ENCODE measurements at places on chromosomes 4 and X.

GRCh38 chr4:36332782-36333131 is 51.3 kb downstream of the DTHD1 start:
- DNase-seq, result no peak

DNA sequence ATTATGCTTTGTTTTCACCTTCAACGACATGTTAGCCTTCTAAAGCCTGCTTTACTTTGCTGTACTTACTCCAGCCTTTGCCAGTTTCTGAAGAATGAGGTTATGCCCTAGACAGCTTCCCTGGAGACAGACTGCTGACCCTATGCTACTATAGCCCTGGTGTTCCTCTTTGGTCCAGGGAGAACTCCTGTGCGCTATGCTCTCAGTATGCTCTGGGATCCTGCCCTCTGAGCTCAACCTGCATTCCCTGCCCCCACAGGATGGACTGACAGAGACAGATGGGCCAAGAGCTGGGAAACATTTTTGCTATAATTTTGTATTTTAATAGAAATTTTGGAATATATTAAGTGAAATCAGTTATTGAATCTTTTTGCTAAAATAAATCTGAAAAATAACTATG is 425.9 kb downstream of the TMA16 start:
- DNase-seq, result no peak

- DNase-seq, result peak; percentile 93
Measured at GRCh38 chr4:123893011-123893981, 496.7 kb downstream of the SPRY1 start.

DNA sequence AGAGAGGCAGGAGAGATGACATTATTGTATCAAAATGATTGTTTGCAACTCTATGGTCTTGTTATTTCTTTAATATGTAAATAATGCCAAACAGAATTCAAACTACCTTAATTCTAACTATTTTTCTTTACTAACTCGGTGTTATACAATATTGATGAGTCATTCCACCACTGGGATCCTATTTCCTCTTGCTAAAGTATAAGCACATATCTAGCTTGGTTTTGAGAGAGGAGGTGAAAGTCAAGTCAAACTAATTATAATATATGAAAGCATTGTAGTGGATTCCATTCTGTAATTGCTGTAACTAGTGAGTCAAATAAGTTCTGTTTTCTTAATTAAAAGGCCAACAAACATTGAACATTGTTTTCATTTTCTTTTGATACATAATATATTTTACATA is 837.6 kb downstream of the PDHA2 start:
- DNase-seq, result no peak

DNA sequence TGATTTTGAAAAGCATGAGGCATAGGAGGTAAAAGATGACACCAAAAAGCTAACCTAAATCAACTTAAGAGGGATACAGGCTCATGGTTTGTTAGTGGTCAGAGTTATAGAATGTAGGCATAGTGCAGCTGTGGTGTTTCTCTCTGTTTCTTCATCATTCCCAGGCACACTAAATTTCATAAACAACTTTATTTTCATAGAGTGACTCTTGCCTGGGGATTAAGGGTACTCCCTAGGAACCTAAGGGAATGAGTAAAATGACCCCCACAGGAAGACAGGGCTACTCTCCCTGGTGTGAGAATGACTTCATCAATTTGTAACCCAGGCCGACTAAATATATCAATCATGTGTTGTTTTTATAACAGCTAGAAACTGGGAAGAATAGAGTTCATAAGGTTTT is 11.1 kb downstream of the FABP2 start:
- no peak for DNase-seq

- DNase-seq, result no peak
Measured at GRCh38 chr4:152935143-152935542, 980 bp upstream of the FHDC1 start.

DNA sequence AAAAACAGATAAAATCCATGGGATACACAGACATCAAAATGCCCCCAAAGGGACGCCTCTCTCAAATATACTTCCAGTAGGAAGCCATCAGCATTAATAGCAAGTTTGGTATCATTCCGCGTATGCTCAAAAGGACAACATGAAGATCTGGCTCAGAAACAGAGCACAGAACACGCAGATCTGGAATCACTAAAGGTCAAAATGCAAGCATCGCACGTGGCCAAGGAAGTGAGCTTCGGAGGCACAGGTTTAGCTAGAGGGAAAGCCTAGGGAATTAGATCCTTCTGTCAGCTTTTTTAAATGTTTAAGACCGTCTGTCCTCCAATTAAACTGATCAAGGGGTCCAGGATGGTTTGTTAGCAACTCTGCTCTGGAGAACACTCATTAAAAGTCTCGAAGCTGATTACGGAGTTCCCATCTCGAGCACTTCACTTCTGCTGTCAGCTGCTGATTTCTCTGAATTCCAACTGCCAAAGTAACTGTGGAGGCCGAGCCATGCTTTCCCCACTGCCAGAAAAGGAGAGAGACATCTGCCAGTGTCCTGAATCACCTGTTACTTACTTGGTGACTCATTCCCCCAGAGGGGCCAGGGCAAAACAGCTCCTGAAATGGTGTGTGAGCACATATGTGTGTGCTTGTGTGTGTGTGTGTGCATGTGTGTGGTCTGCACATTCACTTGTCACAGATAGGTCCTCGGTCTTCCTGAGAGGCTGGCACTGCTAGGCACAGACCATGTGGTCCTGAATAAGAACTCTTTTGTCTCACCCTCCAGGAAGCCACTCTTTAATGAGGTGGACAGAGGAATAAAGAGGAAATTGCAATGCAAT is 177.7 kb upstream of the PPARGC1A start:
- DNase-seq, result peak; percentile 38

GRCh38 chr4:20652226-20652885 is 47.9 kb upstream of the PACRGL start:
- DNase-seq, result no peak

DNA sequence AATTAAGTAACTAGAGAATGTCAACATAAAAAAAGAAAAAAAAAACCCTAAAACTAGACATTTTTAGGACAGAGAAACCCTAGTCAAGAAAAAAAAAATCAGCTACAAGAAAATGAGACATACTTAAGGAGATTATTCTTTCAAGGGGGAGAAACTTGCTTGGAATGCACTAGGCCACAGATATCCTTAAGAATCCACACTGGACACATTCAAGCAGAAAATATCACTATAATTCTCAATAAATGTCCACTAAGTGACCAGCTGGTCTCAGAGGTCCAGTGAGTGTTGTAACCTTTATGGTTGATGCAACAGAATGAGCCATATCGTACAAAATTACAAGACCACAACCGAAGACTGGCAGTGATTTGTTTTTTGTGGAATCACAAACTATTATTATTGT is 15.6 kb upstream of the IBSP start:
- DNase-seq, result no peak

DNA sequence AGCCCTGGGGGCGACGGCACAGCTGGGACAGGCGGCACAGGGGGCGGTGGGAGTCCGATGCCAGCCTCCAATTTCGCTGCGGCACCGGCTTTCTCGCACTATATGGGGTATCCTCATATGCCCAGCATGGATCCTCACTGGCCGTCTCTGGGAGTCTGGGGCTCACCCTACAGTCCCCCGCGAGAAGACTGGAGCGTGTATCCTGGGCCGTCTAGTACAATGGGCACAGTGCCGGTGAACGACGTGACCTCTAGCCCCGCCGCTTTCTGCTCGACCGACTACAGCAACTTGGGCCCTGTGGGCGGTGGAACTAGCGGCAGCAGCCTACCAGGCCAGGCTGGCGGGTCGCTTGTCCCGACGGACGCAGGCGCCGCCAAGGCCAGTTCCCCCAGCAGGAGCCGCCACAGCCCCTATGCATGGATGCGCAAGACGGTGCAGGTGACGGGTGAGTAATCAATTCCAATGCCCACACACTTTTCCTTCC is 500 bp downstream of the CDX4 start:
- no peak for DNase-seq

DNA sequence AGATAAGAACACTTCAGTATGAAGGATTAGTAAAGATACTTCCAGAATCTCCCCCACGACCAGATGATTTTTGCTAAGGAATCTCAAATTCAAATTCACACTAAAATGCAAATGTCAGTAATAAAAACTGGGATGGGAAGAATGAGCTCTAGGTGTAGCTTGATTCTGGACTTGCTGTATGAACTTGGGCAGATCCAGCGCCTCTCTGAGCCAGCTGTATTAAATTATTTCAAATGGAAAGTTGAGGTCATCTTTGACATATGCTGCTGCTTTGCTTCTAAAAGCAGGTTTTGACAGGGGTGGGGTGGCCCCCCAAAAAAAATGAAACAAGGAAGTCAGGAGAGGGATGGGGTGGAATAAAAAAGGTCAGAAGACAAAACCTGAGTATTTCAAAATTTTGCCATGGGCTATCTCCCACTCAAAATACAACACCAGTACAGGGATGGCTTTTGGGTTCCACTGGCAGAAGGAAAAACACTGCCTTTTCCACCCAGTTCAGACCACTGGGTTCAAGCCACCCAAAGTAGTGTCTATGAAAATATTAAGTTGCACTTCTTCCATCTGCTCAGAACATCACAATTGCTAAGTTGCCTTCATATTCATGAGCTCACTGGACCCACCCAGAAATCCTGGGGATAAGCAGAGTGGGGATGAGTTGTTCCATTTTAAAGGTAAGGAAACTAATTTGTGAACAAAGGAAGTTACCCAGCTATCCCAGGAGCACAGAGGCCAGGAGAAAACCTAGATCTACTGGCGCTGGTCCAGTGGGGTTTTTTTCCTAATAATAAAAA is 47.7 kb downstream of the ARHGEF9 start:
- peak; percentile 35 for DNase-seq

GRCh38 chr4:109994415-109994827 is 81.7 kb downstream of the EGF start:
- no peak for DNase-seq

- DNase-seq, result no peak
Measured at GRCh38 chrX:106931831-106932491, 11.8 kb downstream of the CLDN2 start.

DNA sequence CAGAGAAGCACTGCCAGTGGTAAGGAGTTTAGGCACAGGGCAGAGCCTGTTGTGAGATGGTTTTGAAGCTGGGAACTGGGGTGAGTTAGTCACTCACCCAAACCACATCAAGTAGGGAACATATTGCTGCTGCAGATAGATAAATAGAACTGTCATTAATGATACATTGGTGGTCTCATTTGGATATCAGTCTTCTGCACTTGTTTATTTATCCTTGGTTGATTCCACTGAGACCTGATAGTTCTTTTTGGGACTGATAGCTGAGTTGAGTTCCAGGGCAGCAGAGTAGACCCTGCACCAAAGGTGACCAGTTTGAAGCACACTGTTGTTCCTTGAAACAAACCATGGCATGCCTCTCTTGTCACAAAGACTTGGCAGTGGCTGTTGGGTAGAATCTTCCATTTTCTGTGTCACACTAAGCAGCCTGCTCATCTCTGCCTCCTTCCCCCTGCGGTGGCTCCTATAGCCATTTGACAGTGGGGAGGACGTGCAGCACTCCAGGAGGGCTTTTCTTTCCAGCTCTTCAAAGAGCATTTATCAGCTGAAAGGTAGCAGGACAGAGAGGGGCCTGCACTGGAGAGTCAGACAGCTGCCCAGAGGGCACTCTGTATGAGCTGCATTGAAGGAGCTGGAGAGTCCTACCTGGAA is 59.7 kb upstream of the TMEM164 start:
- DNase-seq, result no peak

DNA sequence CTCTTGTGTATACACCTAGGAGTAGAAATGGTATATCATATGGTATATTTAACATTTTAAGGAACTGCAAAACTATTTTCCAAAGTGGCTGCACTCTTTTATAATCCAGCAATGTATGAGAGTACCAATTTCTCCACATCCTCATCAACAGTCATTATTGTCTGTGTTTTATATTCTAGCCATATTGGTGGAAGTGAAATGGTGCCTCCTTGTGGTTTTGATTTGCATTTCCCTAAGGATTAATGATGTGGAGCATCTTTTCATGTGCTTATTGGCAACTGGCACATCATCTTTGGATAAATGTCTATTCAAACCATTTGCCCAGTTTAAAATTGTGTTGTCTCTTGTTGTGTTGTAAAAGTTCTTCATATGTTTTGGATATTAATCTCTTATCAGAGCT is 9.6 kb downstream of the BMP15 start:
- no peak for DNase-seq

DNA sequence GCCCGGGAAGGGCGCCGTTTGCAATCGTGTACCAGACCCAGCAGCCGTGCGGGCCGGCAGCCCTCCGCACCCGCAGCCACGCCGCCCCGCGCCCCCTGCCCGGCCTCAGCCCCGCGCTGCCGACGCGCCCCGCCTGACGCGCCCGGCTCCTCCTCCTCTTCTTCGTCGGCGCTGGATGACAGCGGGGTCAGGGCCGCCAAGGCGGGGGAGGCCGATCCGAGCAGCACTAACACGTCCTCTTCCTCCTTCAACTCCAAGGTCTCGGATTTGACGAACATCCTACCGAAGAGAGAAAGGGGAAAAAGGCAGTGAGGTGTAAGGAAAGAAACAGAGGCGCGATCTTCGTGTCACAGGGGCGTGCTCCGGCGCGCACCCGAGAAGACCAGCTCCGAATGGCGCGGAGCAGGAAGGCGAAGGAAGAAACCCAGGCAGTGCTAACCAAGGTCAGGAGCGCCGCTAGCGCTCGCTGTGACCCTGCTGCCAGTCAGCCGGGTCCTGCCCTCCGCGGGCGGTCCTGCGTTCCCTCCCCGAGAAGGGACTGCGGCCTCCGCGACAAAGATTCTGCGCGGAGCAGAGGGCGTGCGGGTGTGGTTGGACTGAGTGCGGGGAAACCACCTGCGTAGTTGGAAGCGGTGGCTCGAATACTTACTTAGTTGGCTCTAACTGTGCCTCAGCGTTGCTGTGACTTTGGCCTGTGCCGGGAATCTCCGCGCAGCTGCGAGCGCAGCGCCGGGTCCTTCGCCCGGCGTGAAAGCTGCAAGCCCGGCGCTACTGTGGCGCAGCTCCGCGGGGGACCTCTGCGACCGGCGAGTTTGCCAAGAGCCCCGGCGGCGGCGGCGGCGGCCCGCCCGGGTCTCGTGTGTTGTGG is 548 bp downstream of the NEUROG2 start:
- DNase-seq, result peak; percentile 54

- DNase-seq, result no peak
Measured at GRCh38 chrX:23656684-23657083, 10.6 kb upstream of the PRDX4 start.

- no peak for DNase-seq
Measured at GRCh38 chr4:151882072-151882803, 121.4 kb upstream of the GATB start.

GRCh38 chrX:124534536-124534935 is 188.2 kb downstream of the SH2D1A start:
- no peak for DNase-seq

DNA sequence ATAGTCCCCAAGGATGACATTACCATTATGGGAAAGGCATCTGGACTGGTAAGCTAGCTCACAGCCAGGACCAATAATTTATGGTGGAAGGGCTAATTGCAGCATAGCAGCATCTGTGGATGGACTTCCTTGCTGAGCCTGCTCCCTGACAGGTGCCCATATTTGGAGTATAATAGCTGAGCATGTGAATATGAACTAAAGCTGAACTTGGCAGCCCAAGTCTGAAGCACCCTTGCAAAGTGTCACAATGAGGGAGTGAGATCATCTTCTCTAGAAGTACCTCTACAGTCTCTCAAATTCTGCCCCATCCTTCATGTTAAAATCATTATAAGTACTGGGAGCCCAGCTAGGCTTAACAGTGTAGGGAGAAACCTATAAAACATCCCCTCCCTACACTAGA is 128.2 kb upstream of the INPP4B start:
- DNase-seq, result no peak

- no peak for DNase-seq
Measured at GRCh38 chr4:48943387-48943786, 36.8 kb upstream of the OCIAD2 start.

Data from muscle of back (tissue), 13 donors.